ENCODE measurements at places on chromosomes 4 and X.

DNA sequence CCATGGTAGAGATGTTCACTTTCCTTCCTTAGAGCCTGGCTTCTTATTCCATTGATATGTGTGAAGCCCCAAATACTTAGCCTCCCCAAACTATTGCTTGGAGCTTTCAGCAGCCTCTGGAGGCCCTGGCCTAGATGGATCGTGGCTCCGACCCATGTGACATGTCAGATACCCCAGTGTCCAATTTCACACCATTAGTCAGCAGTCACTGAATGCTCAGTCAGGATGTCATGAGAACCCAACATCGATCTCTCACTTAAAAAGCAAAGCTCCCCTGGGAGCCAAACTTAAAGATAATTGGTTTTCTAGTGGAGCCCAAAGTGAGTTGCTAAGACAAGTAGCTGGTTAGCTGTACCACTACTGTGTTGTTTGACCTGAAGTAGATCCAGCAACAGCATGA lies 41.6 kb upstream of the IGSF1 start:
- DNase-seq = no peak

DNA sequence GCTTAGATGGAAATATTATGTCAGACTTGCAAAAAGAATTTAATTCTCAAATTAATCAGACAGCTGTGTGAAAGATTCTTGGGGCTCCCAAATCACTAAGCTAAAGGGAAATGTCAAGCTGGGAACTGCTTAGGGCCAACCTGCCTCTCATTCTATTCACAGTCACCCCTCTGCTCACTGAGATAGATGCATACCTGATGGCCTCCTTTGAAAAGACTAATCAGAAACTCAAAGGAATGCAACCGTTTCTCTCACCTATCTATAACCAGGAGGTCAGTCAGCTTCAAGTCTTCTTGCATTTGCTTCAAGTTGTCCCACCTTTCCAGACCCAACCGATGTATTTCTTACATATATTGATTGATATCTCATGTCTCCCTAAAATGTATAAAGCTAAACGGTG lies 882.7 kb downstream of the CENPC start:
- DNase-seq = no peak

GRCh38 chr4:72031868-72032608 lies at the start of gene NPFFR2:
Gene NPFFR2 (plus strand): TSS chr4:72032000. CDS start chr4:72128592, 96,592 bp downstream.
- DNase-seq = peak; percentile 79

DNA sequence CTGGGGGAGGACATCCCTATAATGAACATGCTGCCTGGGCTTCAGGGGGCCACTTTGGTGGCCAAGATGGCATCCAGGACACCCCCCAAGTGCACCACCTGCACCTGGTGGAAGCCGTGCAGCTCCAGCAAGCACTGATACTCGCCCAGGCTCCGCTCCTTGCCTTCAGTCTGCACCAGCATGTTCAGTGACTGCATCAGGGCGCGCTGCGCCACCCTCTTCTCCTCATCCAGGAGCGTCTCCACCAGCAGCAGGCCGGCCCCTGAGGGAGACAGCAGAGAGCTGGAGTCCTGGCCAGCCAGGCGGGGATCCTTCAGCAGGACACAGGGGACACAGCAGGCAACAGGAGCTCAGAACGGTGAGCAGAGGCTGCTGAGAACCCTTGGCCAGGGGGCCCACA lies 11.3 kb upstream of the SLC25A6 start:
- no peak for DNase-seq

DNA sequence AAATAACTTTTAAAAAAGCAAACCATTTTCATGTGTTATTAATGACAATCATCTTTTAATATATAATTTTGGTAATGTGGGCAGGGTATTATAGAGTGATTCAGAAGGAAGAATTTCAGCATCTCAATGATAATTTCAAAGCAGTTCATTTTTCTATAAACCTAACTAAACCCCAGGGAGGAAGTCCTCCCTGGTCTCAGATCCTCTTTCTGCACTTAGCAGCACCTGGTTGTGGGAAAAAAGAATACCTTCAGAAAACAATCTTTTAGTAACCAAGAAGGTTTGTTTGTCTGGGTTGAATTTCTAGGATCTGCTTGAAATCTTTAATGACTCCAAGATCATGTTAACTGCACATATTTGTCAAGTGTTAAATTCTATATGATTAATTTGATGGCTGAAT lies 29.9 kb downstream of the DKK2 start:
- no peak for DNase-seq

GRCh38 chr4:56388306-56388705 lies 1.0 kb upstream of the AASDH start:
- peak; percentile 26 for DNase-seq
